Naive thymus-derived CD4-positive, alpha-beta T cell (primary cell): ENCODE measurements at places on chromosomes 6 and 20. TPM values are rescaled to one million over a fixed set of nuclear protein-coding genes. Genes with fewer than 3 reads are reported as not detected.

The RIMS1 gene
- total RNA-seq = not detected

The GNAS-AS1 gene
- total RNA-seq = 2.0 TPM

GRCh38 chr20:17684077-17684888 is 2.2 kb upstream of the RRBP1 start:
- no peak overlapping the region for H3K4me3 ChIP-seq
- H3K4me1 ChIP-seq = peaks cover 18% of the 10 kb centered on the region
- no peak overlapping the region for H3K27ac ChIP-seq
- H3K36me3 ChIP-seq = no peaks in the 10 kb centered on the region
- H3K27me3 ChIP-seq = no peaks in the 10 kb centered on the region

GRCh38 chr6:42104804-42105125 is 37.7 kb downstream of the C6orf132 start:
- DNase-seq = no peak
- no peaks in the 10 kb centered on the region for H3K36me3 ChIP-seq
- peak overlapping the region; percentile 41 for H3K27ac ChIP-seq
- peaks cover 4% of the 10 kb centered on the region for H3K4me1 ChIP-seq
- H3K4me3 ChIP-seq = peak overlapping the region; percentile 68
- no peaks in the 10 kb centered on the region for H3K27me3 ChIP-seq
